ENCODE measurements at places on chromosomes 6 and 20. TPM values are rescaled to one million over a fixed set of nuclear protein-coding genes. Genes with fewer than 3 reads are reported as not detected.

GRCh38 chr6:90431576-90431975 lies 134.9 kb upstream of the BACH2 start:
- no peak for DNase-seq

GRCh38 chr20:58519940-58520712 lies 4.9 kb upstream of the APCDD1L start:
- no peak for DNase-seq

GRCh38 chr6:89986650-89987074 lies 92.4 kb downstream of the GJA10 start:
- no peak for DNase-seq

DNA sequence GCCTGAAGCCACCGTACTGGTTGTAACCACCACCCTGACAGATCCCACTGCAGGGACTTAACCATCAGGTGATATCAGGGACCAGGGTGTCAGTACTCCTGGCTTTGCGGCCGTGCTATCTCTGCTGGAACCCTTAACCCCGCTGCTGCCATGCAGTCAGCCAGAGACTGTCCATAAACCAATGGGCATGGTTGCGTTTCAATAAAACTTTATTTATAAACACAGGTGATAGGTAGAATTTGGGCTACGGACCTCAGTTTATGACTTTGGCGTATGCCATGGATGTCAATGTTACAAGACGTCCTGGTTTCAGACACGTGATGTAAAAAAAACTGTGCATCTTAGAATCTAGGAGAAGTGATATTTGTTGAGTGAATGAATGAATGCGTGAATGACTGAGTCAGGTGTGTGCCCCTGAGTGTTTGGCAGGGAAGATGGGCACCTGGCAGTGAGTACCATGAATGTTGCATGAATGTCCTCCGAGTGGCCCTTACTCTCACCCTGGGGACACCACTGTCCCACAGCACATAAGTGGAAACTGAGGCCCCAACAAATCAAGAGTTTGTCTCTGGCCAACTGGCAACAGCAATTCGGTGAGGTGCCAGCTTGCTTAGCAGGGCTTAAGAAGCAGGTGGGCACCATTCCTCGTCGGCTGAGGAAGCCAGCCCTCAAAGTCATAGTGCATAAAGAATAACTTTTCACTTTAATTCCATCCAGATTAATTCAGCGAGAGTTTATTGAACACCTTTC lies 64.0 kb upstream of the APCDD1L start:
- DNase-seq, result no peak

GRCh38 chr6:141421378-141421777 lies 711.3 kb upstream of the GJE1 start:
- DNase-seq, result no peak

RSPO3 gene
- total RNA-seq, result not detected

PLEKHG1 gene
- 6.9 TPM for total RNA-seq

DNA sequence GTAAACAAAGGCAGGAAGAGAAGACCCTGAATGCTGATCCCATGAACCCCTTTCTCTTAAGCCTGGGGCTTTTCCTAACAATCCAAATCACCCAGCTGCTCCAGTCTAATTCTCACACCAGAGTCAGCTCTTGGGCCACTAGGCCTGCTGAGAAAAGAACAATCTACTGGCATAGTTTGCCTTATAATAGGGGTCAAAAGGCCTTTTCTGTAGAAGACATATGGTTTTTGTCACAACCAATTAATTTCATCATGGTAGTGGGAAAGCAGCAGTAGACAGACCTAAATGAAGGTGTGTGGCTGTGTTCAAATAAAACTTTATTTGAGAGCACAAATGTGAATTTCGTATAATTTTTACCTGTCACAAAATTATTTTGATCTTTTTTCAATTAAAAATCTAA lies 994.7 kb upstream of the EPHA7 start:
- no peak for DNase-seq

TGM3 gene
- not detected for total RNA-seq

- no peak for DNase-seq
Observed at GRCh38 chr6:42406306-42407280, 45.1 kb downstream of the TRERF1 start.

- DNase-seq, result no peak
Observed at GRCh38 chr6:16229700-16230099, 8.7 kb upstream of the GMPR start.
